ENCODE measurements at places on chromosomes 6 and 20.

- no peak for DNase-seq
Observed at GRCh38 chr20:63759377-63759901, 19.9 kb downstream of the SLC2A4RG start.

DNA sequence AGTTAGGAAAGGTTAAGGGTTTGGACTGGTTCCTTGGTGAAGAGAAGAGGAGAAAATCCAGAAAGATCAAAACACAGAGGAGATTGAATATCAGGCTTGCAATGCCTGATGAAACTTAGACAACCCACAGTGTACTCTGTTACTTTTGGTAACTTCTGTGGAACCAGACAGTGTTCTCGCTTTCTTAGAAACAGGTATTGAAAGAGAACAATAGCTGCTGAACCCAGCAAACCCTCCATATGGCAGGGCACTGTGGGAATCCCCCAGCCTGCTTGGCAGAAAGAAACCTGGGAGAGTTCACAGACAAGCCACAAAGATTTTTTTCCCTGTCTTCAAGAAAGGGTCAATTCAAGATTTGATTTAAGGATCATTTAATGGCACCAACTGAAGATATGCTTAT lies 342.8 kb downstream of the FOXA2 start:
- DNase-seq, result no peak

DNA sequence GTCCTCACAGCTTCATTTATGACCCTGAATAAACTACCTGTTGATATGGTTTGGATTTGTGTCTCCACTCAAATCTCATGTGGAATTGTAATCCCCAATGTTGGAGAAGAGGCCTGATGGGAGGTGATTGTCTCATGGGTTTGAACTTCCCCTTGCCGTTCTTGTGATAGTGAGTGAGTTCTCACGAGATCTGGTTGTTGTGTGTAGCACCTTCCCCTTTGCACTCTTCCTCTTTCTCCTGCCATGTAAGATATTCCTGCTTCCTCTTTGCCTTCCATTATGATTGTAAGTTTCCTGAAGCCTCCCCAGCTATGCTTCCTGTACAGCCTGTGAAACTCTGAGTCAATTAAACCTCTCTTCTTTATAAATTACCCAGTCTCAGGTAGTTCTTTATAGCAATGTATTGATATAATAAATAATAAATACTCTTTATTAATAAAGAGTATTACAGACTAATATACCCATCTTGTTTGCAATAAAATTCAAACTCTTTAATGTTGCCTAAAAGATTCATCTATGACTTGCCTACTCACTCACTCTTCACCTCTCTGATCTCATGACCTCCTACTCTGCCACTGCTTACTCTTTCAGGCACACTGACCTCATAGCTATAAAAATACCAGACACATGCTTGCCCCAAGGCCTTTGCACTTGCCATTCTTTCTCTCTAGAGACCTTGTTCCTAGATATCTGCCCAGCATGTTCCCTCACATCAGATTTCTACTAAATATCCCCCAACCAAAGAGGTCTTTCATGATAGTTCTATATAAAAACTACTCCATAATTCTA lies 256.4 kb upstream of the MARCKS start:
- DNase-seq, result no peak

DNA sequence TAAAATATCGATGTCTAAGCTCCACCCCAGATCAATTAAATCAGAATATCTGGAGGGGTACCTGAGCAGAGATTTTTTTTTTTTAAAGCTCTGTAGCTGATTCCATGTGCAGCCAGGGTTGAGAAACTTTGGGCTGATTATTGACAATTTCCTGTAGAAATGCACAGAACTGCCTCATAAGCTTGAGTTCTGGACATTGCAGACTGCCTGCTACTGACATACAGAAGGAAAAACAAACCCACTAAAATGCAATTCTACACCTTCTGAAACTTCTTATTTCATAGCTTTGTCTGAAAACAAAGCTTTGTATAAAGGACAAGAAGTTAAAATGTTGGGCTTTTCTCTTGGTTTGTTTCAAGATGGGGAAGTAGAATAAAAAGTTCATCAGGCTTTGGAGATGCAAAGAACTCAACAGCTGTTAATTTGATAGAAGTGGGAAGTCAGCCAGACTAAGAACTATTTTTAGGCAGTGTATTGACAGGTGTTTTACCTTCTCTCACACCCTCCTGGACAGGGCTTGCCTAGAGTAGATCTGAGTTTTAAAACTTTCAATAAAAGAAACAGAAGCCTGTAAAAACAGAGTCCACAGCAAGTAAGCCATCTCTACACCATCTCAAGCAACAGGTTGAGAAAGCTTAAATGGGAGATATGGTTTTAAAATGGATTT lies 147.7 kb downstream of the KCNQ5 start:
- no peak for DNase-seq

GRCh38 chr20:20989081-20989480 lies 117.1 kb downstream of the LINC00237 start:
- no peak for DNase-seq

- DNase-seq, result no peak
Observed at GRCh38 chr6:91240878-91241603, 654.2 kb upstream of the MAP3K7 start.

DNA sequence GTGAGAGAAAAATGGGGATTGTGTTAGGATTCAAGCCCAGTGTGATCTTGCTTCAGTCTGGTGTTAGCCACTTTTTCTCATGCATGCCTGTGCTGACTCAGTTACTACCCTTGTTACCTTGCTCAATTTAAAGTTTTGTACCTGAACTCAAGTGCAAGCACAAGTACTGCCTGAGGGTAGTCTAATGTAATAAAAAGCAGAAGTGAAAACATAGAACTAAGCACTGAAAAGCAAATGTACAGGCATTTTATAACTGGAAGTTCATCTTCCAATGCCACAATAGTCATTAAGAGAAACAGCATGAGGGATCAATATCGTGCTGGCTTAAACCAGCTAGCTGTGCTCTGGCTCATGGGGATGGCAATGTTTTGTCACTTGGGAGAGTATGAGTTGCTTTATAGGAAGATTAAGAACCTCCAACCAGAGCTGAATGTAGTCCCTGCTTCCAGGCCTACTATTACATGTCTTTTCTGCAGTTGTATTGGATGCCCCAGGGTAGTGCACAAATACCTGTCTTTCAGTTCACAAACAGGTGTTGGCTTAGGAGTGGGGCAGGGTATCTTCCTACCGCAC lies 48.7 kb downstream of the SLC35F1 start:
- no peak for DNase-seq

DNA sequence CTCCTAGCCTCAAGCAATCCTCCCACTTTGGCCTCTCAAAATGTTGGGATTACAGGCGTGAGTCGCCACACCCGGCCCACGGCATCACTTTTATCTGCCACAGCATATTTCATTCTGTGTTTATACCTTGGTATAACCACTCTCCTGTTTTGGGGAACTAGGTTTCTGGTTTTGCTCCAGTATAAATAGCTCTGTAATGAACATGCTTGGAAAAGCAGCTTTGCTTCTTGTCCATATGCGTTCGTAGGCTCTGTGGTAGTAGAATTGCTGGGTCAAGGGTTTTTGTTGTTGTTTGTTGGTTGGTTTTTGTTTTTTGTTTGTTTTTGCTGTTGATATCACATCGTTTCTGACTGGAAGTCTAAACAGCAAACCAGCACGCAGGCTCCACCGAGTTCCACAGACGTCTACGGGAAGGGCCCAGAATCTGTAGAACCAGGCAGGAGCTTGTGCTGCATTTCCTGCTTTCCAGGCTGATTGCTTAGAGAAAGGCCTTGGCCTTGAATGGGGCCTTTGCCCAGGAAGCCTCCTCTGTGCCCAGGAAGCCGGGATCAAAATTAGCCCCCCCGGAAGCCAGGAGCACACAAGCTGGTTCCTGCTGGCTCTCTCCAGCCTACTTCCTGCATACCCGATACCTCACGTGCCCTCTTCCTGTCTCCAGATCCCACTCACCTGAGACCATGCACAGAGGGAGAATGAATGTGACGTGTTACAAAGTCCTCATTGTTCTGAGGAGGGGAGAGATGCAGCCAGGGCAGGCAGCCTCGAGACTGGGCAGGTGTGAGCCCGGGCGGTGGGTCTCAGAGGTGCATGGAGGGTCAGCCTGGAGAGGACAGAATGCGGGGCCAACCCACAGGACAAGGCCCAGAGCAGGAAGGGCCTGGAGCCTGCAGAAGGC lies 34.7 kb downstream of the AAR2 start:
- no peak for DNase-seq

DNA sequence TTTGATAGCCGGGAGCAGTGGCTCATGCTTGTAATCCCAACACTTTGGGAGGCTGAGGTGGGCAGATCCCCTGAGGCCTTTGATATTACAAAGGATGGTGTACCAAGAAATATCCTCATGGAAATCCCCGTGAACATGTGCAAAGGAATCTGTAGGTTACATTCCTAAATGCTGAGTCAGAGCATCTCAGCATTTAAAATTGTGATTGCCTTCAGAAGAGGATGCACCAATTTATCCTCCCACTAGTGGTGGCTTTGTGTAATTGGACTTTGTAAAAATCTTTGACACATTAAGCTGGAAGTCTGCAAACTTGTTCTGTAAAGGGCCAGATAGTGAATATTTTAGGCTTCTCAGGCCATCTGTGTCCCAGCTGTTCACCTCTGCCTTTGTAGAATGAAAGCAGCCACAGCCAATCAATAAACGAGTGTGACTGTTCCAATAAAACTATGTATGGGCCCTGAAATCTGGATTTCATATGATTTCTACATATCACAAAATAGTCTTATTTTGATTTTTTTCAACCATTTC lies 11.8 kb downstream of the TMEM14B start:
- no peak for DNase-seq

GRCh38 chr20:57205606-57206219 lies 60.7 kb downstream of the BMP7 start:
- no peak for DNase-seq

DNA sequence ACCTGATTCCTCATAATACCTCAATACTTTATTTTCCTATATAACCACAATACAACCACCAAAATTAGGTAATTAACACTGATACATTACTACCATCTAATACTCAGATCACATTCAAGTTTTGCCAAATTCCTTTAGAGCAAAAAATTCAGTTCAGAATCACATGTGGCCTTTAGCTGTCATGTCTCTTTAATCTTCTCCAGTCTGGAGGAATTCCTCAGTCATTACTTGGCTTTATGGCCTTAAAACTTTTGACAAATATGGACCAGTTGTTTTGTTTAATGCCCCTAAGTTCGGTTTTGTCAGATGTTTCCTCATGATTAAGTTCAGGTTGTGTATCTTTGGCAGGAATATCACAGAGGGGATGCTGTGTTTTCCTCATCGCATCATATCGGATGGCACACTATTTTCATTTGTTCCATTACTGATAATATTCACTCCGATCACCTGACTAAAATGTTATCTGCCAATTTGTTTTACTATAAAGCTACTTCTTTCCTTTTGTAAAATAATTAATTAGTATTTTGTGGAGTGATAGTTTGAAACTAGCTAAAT lies 51.2 kb upstream of the AKIRIN2 start:
- no peak for DNase-seq

- no peak for DNase-seq
Observed at GRCh38 chr20:23366384-23366783, 4.4 kb downstream of the GZF1 start.

GRCh38 chr20:63175038-63175895 lies 40.7 kb downstream of the YTHDF1 start:
- DNase-seq, result no peak

DNA sequence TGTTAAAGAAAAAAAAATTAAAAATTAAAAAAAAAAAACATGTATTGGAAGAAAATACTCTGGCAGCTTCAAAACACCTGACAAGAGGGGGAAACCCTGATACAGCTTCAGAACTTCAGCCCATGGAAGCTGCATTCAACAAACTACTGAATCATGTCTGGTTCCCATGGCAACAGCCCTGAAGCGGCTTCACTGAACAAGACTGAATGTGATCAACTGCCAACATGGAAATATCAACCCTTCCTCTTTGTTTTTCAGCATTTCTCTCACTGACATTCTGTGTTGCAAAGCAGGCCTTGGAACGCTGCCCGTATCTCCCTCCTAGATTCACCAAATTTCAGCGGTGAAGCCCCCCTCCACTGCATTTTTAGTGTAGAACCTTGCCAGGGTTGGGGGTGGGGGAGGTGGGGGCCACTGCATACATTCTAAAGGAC lies 91.3 kb upstream of the SHLD1 start:
- DNase-seq, result no peak
